ENCODE measurements at places on chromosomes 5 and 9.

GRCh38 chr5:151772029-151772845, 483 bp downstream of the G3BP1 start:
- peak; percentile 45 for DNase-seq

DNA sequence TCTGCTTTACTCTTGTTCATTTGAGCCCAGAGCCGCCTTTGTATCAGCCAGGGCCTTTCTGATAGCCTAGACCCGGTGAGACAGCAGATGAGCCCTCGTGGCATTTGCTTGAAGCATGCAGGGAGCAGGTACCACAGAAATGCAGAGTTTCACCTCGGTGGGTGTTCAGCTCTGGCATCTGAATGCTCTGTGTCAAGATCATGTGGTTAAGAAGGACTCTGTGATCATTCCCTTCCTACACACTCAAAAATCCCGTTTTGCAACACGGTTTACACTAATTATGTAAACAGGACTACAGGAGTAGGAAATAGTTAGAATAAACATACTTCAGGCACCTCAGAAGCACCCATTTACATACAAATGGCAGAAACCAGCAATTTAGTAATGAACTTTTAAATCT, 67.2 kb downstream of the MVB12B start:
- no peak for DNase-seq

GRCh38 chr9:137301081-137301947, 757 bp downstream of the NRARP start:
- DNase-seq: no peak

DNA sequence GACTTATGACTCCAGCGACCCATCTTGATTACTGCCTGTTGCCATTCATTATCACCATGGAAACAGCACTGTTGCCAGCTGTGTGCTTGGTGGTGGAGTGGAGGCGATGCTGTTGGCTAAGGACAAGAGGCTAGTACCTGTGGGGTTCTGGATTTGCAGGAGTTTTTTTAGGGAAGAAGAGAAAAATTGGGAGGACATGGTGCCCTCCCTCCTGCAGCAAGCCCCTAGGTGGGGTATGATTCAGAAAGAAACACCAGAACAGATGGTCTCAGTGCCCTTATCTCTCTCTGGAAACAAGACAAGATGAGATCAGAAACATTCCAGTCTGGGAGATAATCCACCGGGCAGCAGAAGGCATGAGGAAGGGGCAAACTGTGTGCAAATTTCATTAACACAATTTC, 87.8 kb upstream of the TLR4 start:
- no peak for DNase-seq

DNA sequence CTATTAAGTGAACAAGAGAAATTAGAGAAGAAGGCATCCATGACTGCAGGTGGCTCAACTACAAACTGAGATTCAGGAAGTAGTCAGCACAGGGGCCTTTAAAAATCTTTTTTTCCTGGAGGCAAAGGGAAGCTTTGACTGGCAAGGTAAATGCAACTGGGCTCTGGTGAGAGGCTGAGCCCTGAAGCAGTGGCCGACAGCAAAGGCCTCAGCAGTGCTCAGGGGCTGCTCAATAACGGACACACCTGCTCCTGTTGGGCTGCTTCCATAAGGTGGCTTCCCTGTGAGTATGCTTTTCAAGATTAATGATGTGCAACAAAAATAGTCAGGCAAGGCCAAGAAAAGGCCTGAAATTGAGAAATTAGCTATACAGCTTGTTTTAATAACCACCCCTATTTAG, 134.2 kb upstream of the RGMB start:
- no peak for DNase-seq

GRCh38 chr5:39476843-39477220, 52.1 kb upstream of the DAB2 start:
- DNase-seq: no peak

- DNase-seq: no peak
Measured at GRCh38 chr5:143582176-143582575, 178.7 kb upstream of the NR3C1 start.

DNA sequence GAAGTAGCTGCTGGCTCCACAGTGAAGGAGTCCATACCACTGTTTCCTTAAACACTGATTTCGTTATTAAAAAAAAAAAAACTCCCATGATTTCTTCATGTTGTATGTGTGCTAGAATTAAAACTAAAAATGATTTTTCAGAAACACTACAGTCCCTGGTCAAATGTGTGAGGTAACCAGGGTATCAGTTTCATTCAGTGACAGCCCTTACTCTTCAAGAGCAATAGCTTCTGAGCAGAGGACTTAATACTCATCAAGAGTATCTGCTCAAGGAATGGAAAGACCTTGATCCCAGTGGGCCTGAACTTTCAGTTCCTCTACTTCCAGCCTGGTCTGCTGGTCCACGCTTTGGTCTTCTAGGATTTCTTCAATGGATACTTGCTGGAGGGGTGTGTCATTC, 95.1 kb downstream of the BNC2 start:
- no peak for DNase-seq

- DNase-seq: no peak
Measured at GRCh38 chr5:96112123-96112670, 150.5 kb upstream of the ELL2 start.

- DNase-seq: no peak
Measured at GRCh38 chr5:150358261-150359095, 981 bp downstream of the TCOF1 start.

DNA sequence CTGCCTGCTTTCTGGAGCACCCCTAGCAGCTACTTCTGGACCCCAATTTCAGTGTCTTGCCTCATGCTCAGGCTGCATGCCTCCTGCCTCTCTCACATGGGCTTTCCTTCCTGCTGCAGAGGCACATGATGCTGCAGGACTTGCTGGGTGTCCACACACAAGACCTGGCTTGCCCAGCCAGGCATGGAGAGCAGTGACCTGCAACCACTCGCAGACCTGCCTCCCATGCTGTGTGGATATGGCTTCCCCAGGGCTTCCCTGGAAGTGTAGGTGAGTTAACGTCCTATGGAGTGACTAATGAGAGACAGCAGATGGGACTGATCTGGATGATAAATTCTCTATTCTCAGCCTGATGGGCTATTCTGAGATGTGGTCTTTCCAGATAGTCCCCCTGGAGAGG, 53.2 kb upstream of the SMIM32 start:
- no peak for DNase-seq

GRCh38 chr9:94147776-94148175, 63.5 kb downstream of the PTPDC1 start:
- DNase-seq: no peak

GRCh38 chr5:59128646-59129290, 545.9 kb downstream of the RAB3C start:
- no peak for DNase-seq

GRCh38 chr5:171431251-171431777, 11.9 kb downstream of the FGF18 start:
- no peak for DNase-seq

DNA sequence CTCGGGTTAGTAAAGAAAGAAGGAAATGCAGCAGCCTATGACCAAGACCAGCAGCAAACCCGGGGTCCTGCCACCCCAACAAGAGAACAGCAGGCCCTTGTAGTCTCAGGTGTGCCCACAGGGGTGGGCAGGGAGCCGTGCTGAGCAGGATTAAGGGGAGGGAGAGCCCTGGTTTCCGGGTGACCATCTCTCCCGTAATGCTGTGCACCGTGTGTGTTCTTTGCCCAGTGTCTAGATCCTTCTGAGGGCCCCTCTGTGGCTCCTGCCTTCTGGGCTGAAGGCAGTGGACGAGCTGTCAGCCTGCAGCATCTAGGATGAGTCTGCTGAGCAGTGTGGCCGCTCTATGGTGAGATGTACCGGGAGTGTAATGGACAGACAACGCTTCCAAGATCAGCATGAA, 12.7 kb upstream of the PLEKHG4B start:
- no peak for DNase-seq

- no peak for DNase-seq
Measured at GRCh38 chr5:37787742-37788141, 52.1 kb downstream of the GDNF start.

DNA sequence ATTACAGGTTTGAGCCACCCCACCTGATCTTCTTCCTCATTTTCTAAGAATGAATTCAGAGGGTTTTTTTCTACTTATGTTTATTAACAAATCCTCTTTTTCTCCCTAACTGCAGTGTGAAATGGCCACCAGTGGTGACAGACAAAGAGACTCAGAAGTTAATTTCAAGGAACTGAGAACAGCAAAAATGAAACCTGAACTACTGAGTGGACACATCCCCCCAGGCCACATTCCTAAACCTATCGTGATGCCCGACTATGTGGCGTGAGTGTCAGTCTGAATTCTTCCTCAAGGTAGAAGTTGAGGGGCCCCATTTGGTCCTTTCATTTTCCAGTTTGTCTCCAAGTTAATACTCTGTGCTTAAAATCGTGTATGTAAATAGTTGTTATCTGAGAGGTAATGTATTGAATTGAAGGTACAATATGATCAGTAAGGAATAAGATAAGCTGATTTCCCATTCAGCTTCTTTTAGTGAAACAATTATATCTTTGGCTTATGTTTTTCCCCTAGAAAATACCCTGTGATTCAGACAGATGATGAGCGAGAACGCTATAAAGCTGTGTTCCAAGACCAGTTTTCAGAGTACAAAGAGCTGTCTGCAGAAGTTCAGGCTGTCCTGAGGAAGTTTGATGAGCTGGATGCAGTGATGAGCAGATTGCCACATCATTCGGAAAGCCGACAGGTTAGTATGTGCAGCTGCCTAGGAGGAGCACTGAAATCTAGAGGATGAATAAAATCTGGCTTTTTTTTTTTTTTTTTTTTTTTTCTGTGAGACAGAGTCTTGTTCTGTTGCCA, 17.7 kb downstream of the MARVELD2 start:
- DNase-seq: no peak

GRCh38 chr5:16392718-16393117, 72.9 kb downstream of the ZNF622 start:
- no peak for DNase-seq

DNA sequence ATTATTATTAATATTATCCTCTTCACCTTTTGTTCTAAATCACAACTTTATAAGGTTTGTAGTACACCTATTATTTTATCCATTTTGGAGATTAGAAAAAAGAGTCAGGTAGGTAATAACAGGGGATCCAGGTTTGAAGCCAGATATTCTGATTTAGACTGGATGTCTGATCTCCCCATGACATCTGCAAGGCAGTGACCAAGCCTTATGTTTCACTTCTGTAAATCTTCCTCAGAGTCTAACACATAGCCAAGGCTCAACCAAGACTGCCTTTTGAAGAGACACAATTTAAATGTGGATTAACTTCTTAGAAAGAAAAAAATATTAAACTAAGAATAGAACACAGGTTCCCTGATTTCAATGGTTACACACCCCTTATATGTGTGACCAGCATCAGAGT, 44.2 kb downstream of the CETN3 start:
- DNase-seq: no peak

DNA sequence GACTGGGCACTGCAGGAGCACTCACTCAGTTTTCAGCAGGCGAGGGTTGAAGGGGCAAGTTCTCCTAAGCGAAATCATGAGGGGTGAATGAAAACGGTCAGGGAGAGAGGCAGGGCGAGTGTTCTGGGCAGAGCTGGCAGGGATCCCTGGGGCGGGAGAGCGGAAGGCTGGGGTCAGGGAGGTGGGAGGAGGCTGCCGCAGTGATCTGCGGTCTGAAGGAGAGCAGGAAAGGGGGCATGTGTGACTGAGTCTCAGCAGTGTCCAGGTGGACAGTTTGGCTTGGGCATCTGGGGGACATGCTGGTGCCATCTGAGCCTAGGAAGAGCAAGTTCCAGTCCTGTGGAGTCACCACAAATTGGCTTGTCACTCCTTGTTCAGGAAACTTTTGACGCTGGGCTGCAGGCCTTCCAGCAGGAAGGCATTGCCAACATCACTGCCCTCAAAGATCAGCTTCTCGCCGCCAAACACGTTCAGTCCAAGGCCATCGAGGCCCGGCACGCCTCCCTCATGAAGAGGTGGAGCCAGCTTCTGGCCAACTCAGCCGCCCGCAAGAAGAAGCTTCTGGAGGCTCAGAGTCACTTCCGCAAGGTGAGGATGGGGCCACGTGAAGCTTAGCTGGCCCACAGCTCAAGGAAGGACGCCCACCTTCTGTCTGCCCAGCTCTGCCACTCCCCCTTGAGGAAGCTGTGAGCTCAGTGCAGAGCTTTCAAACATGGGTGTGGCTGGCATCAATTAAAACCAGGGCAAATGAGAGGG, 31.1 kb downstream of the DYNC2I2 start:
- no peak for DNase-seq

DNA sequence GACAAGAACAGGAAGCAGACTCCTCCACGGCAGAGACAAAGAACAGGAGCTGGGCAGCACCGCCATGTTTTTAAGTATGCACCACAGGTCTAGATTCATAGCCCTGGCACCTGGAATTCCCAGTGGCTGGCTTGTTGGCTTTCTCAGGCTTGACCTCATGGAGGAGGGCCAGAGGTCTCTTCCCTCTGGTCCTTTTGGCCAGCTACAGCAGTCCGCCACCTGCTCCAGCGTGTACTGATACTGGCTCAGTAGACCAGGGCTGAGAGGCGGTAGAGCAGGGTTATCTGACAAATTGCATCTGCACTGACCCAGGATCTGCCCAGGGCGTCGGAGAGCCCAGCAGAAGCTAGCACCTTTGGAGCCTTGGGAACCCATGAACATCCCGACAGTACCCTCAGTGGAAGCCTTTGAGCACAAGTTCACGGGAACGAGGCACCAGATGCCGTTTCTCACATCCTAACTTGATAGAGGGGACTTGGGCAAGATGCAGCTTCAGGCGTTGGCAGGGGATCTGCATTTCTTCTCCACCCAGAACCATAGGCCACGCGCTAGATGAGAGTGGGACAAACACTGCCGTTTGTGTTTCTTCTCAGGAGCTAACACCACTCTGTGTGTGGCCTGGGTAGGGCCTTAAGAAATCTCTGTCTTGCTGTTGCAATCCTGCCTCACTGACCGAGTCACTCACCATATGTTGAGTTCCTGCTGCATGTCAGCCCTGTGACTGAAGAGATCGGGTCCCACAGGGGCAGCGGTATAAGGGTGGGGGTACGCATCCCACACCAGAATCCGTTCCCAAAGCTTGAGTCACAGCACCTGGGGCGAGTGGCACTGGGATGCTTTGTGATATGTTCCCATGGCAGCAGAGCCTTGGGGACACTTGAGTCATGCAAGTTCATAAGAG, 90.3 kb upstream of the OTULINL start:
- DNase-seq: no peak

GRCh38 chr5:167916261-167916691, 375.2 kb upstream of the WWC1 start:
- DNase-seq: no peak

- DNase-seq: no peak
Measured at GRCh38 chr9:70668751-70669150, 254.3 kb upstream of the KLF9 start.

DNA sequence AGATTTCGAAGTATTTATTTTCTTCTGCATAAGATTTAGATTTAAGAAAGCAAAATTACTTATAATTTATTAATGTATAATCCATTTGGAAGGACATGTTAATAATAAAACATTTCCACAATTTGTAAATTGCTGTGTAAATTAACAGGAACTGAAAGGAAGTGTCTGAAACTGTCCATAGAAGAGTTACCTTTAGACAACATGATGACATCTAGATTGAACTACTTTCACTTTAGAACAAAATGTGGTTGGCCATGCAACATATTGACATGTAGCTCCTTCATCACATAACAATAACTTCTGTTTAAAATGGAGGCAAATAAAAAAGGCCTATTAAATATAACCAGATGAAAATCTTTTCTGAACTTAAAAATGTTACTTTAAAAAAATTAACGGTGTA, 1849.5 kb upstream of the ACO1 start:
- no peak for DNase-seq
